ENCODE measurements at places on chromosomes 4 and X.

GRCh38 chr4:139745111-139745639 lies 79.6 kb downstream of the MGST2 start:
- no peak for DNase-seq

GRCh38 chrX:42189576-42189975 lies 266.2 kb upstream of the CASK start:
- DNase-seq: no peak

DNA sequence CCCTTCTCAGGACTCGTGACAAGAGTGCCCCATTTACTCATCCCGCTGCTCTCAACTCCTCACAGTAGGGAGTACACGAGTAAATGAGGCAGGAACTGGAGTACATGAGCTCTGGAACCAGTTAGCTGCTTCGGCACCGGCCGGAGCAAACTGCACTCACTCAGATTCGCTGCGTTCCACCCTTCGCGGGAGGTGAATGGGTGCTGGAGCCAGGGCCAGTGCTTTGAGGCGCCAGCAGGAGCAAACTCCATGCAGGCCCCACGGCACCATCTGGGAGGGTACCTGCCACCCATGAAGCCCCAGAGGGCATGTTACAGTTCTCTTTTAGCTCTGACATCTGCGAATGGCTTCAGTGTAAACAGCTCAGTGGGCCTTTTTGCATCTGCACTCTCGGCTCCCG lies 315.5 kb upstream of the GK2 start:
- DNase-seq: no peak

- no peak for DNase-seq
Measured at GRCh38 chr4:94256828-94257227, 49.2 kb downstream of the SMARCAD1 start.

DNA sequence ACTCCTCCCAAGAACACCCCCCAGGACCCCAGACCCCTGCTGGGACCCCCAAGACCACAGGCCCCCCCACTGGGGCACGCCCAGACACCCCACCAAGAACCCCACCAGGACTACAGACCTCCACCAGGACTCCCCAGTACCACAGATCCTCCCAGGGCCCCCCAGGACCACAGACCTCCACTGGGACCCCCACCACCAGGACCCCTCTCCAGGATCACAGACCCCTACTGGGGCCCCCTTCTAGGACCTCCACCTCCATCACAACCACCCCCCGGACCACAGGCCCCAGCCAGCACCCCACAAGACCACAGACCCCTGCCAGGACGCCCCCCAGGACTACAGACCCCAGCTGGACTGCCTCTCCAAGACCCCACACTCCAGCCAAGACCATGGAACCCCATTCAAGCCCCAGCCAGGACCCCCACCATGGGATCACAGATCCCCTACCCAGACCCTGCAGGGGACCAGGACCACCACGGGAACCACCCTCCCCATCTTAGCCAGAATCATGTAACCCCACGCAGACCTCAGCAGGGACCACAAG lies 855 bp upstream of the DHRSX start:
- no peak for DNase-seq

DNA sequence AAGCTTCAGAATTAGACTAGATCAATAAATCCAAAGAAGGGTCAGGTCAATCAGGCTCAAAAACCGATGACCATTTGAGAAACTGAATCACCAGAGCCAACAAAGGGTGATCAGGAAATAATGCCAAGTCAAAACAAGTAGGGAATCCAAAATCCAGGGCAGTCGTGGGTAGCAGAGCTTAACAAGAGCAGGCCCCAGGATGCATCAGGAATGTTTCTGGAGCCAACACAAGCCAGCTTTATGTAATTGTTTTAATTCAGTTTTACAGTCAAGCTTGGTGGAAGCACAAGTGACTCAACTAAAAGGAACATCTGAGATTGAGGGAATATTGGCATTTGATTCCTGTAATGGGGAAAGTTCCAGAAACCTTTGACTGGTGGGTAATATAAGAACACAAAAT lies 237.9 kb upstream of the EDA2R start:
- DNase-seq: no peak

DNA sequence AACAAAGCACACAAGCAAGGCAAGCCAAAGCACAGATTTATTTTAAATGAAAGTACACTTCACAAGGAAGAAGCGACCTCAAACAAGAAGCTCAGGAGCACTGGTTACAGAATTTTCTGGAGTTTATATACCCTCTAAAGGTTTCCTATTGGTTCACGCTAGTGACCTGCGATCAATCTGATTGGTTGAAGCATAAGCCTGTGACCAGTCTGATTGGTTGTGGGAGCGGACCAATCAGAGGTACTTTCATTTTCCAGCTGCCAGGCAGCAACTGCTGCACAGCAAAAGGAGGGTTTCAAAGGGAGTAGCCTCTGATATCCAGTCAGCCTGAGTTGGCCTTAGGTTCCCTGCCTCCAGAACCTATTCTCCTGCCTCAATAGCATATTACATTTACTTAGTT lies 4.6 kb upstream of the AREG start:
- DNase-seq: no peak

GRCh38 chrX:39642071-39642470 lies 455.7 kb downstream of the BCOR start:
- DNase-seq: no peak

All from stimulated activated CD8-positive, alpha-beta memory T cell treated with anti-CD3 and anti-CD28 coated beads, Interleukin-4, amount 100 ng/mL, for 24 hours (primary cell).